ENCODE measurements at places on chromosomes 6 and 20.

DNA sequence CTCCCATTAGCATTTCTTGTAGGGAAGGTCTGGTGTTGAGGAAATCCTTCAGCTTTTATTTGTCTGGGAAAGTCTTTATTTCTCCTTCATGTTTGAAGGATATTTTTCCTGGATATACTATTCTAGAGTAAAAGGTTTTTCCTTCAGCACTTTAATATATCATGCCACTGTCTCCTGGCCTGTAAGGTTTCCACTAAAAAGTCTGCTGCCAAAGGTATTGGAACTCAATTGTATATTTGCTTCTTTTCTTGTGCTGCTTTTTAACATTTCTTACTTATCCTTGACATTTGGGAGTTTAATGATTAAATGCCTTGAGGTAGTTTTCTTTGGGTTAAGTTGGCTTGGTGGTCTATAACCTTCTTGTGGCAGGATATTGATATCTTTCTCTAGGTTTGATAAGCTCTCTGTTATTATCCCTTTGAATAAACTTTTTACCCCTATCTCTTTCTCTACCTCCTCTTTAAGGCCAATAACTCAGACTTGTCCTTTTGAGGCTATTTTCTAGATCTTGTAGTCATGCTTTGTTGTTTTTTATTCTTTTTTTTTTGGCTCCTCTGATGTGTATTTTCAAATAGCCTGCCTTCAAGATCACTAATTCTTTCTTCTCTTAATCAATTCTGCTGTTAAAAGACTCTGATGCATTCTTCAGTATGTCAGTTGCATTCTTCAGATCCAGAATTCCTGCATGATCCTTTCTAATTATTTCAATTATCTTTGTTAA lies 225.0 kb upstream of the ZNF217 start:
- no peak for DNase-seq

DNA sequence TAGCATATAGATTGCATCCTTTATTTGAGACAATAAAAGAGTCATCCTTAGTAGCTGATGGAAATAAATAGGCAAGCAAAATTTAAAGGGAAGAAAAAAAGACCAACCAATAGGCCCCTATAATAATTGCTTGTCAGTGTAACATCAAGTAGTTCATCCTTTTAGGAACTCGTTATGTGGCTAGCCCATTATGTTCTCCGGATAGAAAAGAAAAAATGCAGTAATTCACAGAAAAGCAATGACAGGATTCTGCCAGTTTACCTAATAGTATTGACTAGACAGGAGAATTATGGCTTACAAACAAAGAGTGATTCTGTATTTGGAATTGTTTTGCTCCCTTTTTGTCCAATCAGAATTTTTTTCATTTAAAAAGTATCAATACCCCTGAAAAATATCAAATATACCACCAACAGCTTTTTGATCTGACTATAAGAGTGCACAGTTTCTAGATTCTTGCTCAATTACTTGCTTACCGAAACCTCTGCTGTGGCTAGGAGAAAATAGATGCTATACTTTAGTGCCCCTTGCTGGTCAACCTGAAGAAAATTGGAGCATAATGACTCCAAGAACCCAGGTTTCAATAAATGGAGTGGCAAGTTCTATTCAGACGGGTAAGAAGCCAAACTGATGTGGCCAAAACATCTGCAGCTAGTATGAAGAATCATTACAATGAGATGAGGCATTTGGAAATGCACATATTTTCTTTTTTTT lies 91.5 kb upstream of the SASH1 start:
- DNase-seq: no peak

- DNase-seq: peak; percentile 3
Observed at GRCh38 chr20:57659517-57660180, 39.4 kb upstream of the ZBP1 start.

DNA sequence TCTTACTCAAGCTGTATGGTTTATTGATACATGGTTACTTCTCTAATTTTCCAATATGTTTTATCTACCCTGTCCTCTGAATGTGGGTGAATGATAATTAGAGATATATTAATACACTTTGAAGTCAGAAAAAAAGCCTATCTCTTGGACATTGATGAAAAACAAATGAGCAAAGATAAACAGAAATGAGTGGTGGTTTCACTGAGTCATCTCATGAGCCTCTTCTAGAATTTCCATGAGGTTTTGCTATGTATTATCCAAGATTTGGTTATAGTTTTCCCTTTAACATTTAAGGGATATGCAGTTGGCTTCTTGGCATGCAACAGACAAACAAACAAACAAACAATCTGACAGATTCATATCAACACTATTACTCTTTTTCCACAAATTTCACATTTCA lies 586.8 kb downstream of the RFPL4B start:
- no peak for DNase-seq

GRCh38 chr6:158661156-158661685 lies 11.4 kb downstream of the SYTL3 start:
- DNase-seq: no peak

- no peak for DNase-seq
Observed at GRCh38 chr6:65161661-65162060, 545.4 kb downstream of the EYS start.

DNA sequence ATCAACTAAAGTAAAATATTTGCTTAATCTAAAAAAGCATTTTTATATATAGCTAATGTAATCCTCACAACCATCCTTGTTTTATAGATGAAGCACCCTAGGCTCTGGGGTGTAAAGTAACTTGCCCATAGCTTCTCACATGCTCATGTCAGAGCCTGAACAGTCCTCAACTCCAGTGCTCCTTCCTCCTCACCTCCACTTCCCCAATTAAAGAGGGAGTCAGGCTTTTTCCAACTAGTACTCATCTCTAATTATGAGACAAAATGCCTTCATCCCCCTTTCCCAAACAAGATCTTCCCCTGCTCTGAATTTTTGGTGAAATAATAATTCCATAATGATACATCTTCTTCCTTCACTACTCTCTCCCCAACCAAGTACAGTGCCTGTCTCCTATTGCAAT lies 290.8 kb upstream of the PRDM1 start:
- no peak for DNase-seq

GRCh38 chr6:2543321-2543720 lies 207.4 kb downstream of the MYLK4 start:
- DNase-seq: no peak

- no peak for DNase-seq
Observed at GRCh38 chr20:64148581-64148980, 15.7 kb upstream of the MYT1 start.

GRCh38 chr20:63092660-63093215 lies 86.0 kb upstream of the BHLHE23 start:
- DNase-seq: no peak

GRCh38 chr20:46810448-46811223 lies 84.0 kb upstream of the EYA2 start:
- DNase-seq: no peak

DNA sequence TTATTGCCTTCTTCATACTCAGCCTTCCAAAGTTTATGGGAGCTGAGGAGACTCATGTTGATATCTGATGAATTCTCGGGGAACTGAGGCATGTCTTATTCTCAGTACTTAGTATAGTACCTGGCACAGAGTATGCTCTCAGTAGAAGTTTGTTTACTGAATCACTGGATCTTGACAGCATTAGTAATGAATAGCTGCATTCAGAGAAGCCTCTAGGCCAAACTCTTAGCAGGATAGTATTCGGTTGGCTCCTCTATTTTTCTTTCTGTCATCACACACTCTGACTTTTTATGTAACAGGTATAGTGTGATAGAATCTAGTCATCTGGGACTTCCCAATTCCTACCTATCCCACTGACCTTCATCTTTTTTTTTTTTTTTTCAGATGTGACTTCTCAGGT lies 566.4 kb upstream of the MAN1A1 start:
- no peak for DNase-seq

GRCh38 chr6:106574741-106575458 lies 54.4 kb downstream of the RTN4IP1 start:
- DNase-seq: no peak

DNA sequence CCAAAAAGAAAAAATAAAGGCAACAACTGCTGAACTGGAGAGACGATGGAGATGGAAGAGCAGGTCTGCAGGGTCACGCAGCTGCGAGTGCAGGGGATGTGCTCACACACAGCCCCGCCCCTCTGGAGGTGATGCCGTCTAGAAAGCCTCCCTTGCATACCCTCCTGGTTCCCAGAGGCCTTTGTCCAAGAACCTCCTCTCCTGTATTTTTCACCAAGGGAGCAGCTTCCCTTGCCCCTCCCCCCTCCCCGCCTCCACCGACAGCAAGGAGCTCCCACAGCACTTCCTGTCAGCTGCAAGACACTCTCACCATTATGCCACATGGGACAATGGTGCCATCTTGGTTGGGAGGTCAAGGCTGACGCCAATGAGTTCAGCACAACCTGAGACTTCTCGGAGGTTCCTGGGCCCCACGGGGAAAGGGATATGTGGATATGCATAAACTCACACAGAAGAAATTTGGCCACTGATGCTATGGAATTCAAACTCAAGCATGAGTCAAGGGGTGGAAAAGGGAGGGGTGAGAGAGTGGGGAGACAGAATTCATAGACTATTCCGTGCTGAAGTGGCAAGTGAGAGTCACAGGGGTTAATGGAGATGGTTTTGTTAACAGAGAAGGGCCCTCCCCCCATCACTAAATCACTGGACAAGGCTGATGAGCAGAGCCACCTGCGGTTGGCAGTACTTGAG lies 132.9 kb downstream of the SCML4 start:
- no peak for DNase-seq

DNA sequence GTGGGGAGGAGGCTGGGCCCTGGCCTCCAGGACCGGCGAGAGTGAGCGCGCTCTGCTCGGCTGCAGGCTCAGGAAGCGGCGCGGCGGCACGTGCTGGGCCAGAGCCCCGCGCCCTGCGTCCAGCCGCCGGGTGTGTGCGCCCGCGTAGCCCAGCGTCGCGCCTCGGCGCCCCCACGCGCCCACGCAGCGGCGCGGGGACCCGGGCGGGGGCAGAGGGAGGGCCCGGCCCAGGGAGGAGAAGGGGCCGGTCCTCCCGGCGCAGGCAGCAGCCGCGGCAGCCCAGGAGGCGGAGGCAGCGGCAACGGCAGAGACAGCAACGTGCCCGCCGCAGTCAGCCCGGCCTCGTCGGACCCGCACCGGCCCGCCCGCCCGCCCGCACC lies at the start of gene EYA2:
Gene EYA2, plus strand, starts transcription at position 265 of the 380 bp plus-strand sequence. CDS start 95,168 bp downstream, outside the sequence.
- DNase-seq: no peak

GRCh38 chr6:111603685-111604084 lies 2.0 kb downstream of the TRAF3IP2 start:
- DNase-seq: no peak

GRCh38 chr20:59004763-59005522 lies 2.1 kb downstream of the CTSZ start:
- no peak for DNase-seq

GRCh38 chr6:46556053-46556452 lies 64.8 kb upstream of the RCAN2 start:
- no peak for DNase-seq

DNA sequence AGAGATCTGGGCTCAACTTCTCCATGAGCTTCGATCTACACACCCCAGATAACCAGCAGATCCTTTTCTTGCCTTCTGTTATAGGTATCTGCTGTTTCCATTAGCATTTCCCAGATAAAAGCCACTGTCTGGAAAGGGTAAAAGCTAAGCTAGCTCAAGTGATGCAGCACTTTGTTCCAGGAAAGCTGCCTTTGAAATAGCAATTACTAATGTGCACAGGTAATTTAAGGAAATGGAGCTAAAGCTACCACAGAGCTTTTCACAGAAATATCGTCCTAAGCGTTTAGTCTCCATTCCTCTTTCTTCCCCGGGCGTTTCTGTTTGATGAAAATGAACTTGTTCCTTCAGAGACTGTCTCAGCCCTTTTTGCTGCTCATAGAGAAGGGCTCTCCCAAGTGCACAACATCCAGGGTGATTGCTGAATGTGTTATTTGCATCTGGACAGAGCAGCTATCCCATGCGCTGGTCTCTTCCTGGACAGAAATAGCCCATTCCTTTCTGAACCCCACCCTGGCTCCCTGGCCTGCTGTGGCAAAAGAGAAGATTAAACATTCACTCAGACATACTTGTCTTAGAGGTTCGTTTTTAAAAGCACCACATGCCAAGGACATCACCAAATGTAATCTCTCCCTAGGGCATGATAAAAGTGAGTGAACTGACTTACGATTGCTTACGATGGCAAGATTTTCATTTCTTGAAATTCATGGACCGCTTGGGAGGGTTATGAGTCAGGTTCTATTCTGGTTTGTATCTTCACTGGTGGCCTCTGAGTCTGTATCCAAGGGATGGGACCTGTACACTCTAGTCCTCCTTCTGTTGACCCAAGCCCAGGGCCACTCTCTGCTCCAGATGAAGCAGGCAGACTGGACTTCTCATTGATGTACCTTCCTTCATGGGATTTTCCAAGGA lies 429.1 kb upstream of the CDH4 start:
- DNase-seq: no peak

DNA sequence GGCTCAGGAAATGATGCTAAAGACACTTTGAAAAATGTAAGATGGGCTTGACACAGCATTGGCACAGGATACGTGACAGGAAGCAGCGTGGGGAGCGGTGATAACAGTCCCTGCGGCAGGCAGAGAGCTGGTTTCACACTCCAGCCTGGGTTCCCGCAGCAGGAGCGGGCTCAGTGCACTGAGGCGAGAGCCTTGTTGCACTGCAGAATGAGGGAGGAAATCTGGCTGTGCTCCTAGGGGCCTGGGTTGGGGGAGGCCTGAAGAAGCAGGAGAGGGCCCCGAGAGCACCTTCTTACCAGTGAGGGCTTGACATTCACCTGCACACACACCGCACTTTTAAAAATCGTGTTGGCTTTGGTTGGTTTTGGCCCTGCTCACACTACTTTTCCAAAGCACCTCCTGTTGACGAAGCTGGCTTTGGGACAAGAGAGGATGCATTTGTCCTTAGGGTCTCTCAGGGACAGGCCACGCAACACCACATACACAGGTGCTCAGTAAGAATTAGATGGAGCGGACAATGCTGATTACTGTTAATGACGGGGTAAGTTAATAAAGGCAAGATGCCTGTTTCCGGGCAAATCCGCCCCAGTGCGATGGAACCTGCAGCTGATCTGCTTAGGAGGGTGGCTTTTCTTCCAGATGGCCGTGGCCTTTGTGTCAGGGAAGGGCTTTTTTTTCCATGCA lies 49.4 kb upstream of the ARMC2 start:
- DNase-seq: no peak

DNA sequence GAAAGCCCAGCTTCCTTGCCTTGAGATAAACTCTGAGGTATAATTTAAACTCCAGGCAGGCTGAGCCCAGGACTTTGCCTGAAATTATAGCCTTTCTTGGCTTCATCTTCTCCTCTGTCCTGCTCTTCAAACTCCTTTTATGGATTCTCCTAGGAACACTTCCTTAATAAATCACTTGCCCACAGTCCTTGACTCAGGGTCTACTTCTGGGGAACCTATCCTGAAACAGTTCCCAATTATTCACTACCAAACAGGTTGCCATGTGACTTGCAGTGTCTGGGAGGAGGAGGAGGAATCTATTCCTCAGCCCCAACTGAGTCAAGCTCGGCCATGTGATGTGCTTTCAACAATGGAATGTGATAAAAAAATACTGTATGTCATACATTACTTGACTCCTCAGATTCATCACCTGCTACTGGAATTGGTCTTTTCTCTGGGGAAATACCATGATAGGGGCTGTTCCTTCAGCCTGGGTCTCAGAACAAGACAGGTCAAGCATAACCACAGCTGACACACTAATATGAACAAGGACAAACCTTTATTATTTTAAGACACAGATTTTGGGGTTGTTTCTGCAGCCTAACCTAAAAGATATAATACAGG lies 20.5 kb upstream of the CDKN1A start:
- no peak for DNase-seq

GRCh38 chr6:24719125-24719971 lies at the start of gene C6orf62:
Gene C6orf62 (minus strand): TSS chr6:24719154. CDS start chr6:24718668, 486 bp downstream.
- no peak for DNase-seq
